ENCODE measurements at places on chromosomes 1 and 21. TPM values are rescaled to one million over a fixed set of nuclear protein-coding genes. Genes with fewer than 3 reads are reported as not detected.

The ABCA4 gene
- not detected for total RNA-seq

The TLR5 gene
- total RNA-seq, result not detected

The MTMR11 gene
- 13.2 TPM for total RNA-seq

The NES gene
- total RNA-seq, result 110 TPM

The VTCN1 gene
- not detected for total RNA-seq

The TOR1AIP2 gene
- total RNA-seq, result 98.0 TPM

The SLAMF1 gene
- total RNA-seq, result not detected

The DRAM2 gene
- total RNA-seq, result 54.7 TPM

The HSD3B1 gene
- total RNA-seq, result not detected

The PLPPR4 gene
- total RNA-seq, result 1.9 TPM

The RGS5 gene
- total RNA-seq, result 1.6 TPM

The SPATA21 gene
- total RNA-seq, result not detected

The LRRN2 gene
- not detected for total RNA-seq

All from smooth muscle cell of trachea (primary cell).